ENCODE measurements at places on chromosomes 7 and 10. TPM values are rescaled to one million over a fixed set of nuclear protein-coding genes. Genes with fewer than 3 reads are reported as not detected.

Gene UCMA
- not detected for total RNA-seq

Gene OR13A1
- total RNA-seq = not detected

Gene STAMBPL1
- 27.3 TPM for total RNA-seq

Gene LIPJ
- under 0.01 TPM for total RNA-seq

Gene UTF1
- total RNA-seq = not detected

Gene CABCOCO1
- 0.83 TPM for total RNA-seq

Gene EBLN1
- total RNA-seq = not detected

Gene NPFFR1
- total RNA-seq = not detected

Gene LRRC18
- total RNA-seq = not detected

Gene GBX1
- total RNA-seq = not detected

Gene CTTNBP2
- 0.28 TPM for total RNA-seq

Gene DNAH11
- 0.46 TPM for total RNA-seq

Gene CNTNAP2
- total RNA-seq = 0.09 TPM

Gene STEAP2
- total RNA-seq = 50.3 TPM

Gene ZNF33B
- total RNA-seq = 7.7 TPM

Gene NRP1
- 125 TPM for total RNA-seq

Gene RFC2
- 8.8 TPM for total RNA-seq

Gene RSU1
- total RNA-seq = 35.3 TPM

Gene CALML3
- under 0.01 TPM for total RNA-seq

Gene MKI67
- 0.74 TPM for total RNA-seq

Gene NUTM2B
- total RNA-seq = 0.37 TPM

Gene RASA4
- 7.0 TPM for total RNA-seq

Gene CRHR2
- total RNA-seq = not detected

Gene ZNF425
- 5.8 TPM for total RNA-seq

Gene TRIM8
- 62.6 TPM for total RNA-seq

Gene OR2A5
- not detected for total RNA-seq

Gene OPN1SW
- total RNA-seq = not detected

Gene GRID1
- 0.09 TPM for total RNA-seq

Gene TMEM176B
- 3.8 TPM for total RNA-seq

Gene LAMB1
- total RNA-seq = 562 TPM

Gene TUBB8
- total RNA-seq = under 0.01 TPM

Gene AKR1C8
- not detected for total RNA-seq

Gene CLRN3
- not detected for total RNA-seq

Gene EGR2
- total RNA-seq = 0.14 TPM

Gene RP9
- 9.9 TPM for total RNA-seq

All from smooth muscle cell of bladder (primary cell).